ENCODE measurements at places on chromosomes 4 and X.

DNA sequence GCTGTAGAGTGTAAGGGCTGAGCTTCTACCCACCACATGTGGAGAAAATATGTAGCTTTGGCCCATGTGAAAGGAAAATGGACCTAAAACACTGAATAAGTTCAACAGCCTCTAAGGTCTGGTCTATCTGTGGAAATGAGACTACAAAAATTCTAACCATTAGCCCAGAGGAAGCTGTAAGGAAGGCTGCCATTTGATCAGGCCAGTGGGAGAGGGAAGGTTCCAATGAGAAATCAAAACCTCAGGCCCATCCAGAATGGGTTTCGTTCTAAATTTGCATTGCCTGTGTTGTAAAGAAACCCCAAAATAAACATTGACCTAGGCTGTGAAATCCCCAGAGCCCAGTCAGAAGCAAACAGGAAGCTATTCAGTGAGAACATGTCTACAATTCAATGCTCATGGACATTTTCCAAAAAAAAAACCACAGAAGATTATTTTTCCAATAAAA lies 320.4 kb upstream of the SLC7A11 start:
- DNase-seq, result peak; percentile 58

DNA sequence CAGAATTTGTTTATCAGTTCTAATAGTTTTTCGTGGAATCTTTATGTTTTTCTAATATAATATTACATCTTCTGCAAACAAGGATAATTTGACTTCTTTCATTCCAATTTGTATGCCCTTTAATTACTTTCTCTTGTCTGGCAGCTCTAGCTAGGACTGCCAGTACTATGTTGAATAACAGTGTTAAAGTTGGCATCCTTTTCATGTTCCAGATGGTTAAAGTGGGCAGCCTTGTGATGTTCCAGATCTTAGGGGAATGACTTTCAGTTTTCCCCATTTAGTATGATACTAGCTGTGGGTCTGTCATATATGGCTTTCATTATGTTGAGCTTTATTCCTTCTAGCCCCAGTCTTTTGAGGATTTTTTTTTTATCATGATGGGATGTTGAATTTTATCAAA lies 220.6 kb upstream of the WDFY3 start:
- no peak for DNase-seq

- DNase-seq, result peak; percentile 67
These were observed 5.8 kb upstream of the CXCL8 start for GRCh38 chr4:73734530-73735001.

GRCh38 chrX:17812763-17813162 lies 48.3 kb downstream of the RAI2 start:
- DNase-seq, result no peak

- no peak for DNase-seq
These were observed 270.3 kb upstream of the CTSO start for GRCh38 chr4:156223985-156224384.

DNA sequence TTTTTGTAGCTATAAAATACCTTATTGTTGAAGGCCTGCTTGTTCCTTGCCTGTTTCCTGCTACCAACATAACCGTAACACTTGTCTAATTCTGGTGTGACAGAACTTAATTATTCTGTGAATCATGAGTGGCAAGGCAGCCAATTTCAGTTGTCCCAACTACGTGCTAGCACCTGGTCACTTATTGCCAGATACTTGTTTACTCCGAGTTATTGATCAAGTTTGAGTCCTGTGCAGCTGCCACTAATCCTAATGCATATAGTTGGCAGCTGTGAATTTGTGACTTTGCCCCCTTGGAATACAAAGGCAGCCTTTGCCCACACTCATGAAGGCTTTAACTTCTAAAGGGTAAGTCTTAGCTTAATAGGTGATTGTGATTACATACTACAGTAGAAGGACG lies 7.8 kb upstream of the RNF128 start:
- DNase-seq, result no peak

DNA sequence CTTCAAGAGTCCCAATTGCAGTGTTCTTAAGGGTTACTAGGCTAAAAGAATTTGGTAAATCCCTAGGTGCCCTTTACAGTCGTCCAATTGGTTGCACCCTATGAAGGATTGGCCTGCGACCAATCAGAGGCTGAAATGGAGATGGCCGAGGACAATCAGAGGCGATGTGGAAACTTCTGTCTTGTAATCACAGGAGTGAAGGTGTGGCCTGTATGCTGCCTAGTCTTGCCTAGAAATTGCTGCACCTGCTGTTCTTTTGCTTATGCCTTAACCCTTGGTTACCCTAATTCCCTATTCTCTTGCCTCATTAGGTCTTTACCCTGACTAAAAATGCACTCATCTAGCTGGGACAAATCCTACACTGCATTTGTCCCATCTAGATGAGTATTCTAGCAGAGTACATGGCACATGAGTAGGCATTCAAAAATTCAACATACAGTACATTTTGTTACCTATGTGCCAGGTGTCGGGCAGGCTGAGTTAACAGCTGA lies 1.0 kb upstream of the DCK start:
- no peak for DNase-seq

DNA sequence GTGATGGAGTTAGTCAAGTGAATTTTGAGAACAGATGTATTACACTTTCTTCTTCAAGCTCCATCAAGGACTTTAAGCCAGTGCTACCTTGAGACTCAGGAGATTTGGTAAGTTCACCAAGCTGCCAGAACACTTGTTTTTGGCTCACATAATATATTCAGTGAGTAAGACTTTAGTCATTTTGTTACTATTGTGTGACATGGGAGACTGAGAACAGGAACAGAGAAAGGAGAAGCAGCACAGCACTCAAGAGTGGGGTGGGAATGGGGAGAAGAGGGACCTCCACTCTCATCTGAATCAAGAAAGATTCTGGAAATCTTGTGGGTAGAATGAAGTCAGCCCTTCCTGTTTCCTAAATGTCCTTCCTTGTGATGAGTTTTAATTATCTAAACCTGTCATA lies 87.3 kb upstream of the TET2 start:
- no peak for DNase-seq

DNA sequence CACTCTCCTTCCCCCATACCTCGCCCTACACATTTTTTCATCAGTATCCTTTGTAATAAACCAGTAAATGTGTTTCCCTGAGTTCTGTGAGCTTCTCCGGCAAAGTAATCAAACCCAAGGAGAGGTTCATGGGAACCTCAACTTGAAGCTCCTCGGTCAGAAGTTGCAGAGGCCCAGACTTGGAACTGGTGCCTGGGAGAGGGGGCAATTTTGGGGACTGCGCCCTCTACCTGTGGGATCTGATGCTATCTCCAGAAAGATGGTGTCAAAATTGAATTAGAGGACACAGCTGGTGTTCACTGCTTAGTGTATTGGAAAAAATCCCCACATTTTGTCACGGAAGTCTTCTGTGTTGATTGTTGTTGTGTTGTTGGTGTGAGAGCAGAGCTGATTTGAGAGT lies 70.6 kb downstream of the ATP11C start:
- no peak for DNase-seq

- DNase-seq, result peak; percentile 42
These were observed 126.8 kb downstream of the KLHL8 start for GRCh38 chr4:87093443-87094123.

GRCh38 chrX:9267415-9267814 lies 197.4 kb upstream of the TBL1X start:
- no peak for DNase-seq

DNA sequence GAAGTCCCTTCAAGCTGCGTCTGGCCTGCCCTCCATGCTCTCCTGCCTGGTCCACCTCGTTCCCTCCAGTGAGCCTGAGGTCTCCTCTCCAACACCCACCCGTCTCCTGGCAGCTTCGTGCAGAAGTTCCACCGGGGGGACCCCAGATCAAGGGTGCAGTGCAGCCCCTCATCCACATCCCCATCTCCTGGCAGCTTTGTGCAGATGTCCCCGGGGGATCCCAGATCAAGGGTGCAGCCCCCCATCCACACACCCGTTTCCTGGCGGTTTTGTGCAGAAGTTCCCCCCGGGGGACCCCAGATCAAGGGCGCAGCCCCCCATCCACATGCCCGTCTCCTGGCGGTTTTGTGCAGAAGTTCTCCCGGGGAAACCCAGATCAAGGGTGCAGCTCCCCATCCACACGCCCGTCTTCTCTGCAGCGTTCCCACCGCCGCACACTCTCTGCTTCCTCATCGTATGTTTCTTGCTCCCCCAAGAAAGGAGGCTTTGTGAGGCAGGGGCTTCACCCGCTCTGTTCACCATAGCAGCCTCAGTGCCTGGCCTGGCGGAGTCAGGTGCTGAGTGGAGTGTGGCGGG lies 35.7 kb downstream of the PIGG start:
- no peak for DNase-seq

DNA sequence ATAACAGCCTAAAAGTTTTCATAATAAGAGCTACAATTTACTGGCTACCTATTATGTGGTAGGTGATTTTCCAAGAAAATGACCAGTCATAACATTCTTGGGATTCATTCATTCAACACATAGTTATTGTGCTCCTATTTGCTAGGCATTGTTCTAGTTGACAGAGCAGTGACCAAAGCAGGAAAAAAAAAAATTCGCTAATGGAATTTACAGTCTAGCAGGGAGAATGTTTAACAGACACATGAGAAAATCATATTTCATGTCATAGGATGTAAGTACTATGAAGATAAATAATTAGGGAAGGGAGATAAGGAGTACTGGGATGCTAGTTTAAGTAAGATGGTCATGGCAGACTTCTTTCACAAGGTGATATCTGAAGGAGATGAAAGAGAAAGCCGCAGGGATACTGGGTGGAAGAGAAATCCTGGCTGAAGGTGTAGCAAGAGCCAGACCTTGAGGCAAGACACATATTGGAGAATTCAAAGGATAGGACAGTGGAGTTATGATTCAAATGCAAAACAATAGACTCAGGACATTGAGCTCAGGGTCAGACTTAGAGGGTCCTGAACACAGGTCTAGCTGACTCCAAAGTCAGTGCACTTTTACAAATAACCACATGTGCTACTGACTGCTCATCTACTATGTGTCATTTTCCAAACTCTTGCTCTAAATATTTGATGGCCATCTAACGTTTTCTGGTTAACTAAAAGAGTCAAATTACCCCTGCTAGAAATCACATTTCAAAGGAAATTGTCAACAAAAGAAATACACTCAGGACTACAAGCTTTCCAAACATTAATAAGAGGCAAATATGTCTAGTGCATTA lies 20.4 kb downstream of the SPCS3 start:
- no peak for DNase-seq

- peak; percentile 67 for DNase-seq
These were observed 111.7 kb downstream of the FRMPD4 start for GRCh38 chrX:12249997-12250396.

- DNase-seq, result no peak
These were observed 99.5 kb downstream of the CCSER1 start for GRCh38 chr4:90226734-90227133.

DNA sequence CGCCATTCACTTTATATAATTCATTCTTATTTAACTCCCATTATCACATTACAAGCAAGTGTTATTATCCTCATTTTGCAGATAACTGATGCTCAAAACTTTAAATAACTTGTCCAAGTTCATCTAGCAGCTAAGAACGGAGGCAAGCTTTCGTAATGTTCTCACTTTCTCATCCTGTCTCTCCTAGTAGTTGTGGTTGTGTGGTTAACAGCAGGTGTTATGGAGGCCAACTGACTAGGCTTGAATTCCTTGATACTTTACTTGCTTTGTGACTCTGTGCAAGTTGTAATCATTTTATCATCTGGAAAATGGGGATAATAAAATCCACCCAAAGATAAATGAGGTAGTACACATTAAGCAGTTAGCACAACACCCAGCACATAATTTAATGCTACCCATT lies 109.9 kb upstream of the PTPN13 start:
- no peak for DNase-seq

GRCh38 chrX:9651737-9652136 lies 113.9 kb downstream of the GPR143 start:
- no peak for DNase-seq

- peak; percentile 42 for DNase-seq
These were observed 63.7 kb downstream of the SPCS3 start for GRCh38 chr4:176383273-176384077.

GRCh38 chr4:55884093-55884850 lies 30.8 kb downstream of the EXOC1 start:
- DNase-seq, result no peak

GRCh38 chr4:56791316-56791715 lies 30.2 kb downstream of the SPINK2 start:
- DNase-seq, result no peak

GRCh38 chr4:75016472-75016871 lies 83.6 kb downstream of the PARM1 start:
- DNase-seq, result no peak

DNA sequence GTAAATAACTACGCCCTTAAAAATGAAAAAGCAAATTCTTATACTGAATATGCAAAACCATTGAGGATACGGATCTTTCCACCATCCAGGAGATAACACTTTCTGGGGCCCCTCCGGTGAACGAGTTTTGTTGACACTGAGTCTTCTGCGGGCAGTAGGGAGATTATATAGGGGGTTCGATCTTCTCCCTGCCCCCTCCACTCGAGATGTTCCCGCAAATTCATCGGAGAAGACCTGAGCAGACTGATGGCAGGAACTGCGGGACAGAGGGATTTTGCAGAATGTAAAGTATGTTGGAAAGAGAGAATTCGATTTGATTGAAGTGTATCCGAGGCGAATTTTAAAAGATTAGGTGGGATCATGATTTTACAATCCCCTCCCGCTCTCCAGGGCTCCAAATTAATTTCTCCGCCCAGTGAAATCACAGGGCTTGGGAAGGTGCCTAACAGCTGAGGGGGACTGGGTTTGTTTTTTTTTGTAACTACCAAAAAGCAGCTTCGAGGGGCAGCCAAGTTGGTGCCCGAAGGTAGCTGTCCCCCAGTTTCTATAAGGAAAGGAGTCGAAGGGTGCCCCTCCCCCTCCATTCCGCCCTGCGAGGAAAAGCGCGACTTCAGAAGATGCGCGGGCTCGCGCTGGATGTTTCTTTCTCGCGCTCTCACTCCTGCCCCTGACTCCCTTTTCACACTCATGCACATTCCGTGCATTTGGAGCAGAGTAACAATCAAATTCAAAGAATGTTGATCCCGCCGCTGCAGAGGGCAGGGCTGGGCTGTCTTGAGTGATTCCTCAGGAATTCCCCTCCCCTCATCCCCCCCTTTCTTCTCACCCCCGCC lies 1.2 kb downstream of the TMEM255A start:
- peak; percentile 6 for DNase-seq

DNA sequence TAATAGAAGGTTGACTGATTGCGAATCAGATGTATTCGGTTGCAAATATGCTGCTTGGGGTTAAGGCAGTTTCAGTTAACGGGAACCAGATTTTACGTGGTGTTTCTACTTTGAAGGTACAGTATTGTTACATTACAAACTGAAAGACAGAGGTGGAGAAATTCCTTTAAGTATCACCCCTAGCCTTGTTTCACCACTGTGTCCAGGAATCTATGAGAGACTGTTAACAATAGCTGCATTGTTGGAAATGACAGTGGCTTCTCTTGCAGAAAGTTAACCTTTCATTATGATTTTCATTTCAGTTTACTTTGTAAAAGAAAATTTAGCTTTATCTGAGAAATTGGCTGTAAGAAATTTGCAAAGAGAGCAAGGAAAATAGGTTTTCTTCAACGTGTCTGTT lies 2.6 kb downstream of the CDKL5 start:
- DNase-seq, result no peak

- peak; percentile 51 for DNase-seq
These were observed 465.4 kb downstream of the FAT4 start for GRCh38 chr4:125780164-125780563.

- peak; percentile 36 for DNase-seq
These were observed 276.7 kb upstream of the KLF3 start for GRCh38 chr4:38387348-38387747.

GRCh38 chr4:160717848-160718247 lies 1446.0 kb downstream of the FSTL5 start:
- no peak for DNase-seq
